ENCODE measurements at places on chromosomes 2 and 18.

- no peak for DNase-seq
These were observed 29.6 kb upstream of the MLPH start for GRCh38 chr2:237457388-237457941.

DNA sequence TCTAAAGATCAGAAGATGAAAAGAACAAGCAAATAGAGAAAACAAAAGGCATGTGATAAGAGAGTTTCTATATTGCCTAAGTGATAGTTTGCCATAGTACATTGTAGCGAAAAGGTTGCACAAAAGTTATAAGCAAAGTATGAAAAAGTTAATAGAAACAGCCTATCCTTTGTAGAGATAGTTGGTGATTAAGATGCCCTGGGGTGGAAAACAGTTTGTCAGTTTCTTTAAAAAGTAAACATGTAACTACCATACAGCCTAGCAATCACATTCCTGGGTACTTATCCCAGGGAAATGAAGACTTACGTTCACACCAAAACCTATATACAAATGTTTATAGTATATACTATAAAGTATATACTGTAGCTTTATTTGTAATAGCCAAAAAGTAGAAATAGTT, 16.9 kb upstream of the DAPL1 start:
- no peak for DNase-seq

- no peak for DNase-seq
These were observed 1.9 kb downstream of the OTX1 start for GRCh38 chr2:63052411-63053080.

- no peak for DNase-seq
These were observed 8.1 kb downstream of the WDR43 start for GRCh38 chr2:28902584-28902983.

DNA sequence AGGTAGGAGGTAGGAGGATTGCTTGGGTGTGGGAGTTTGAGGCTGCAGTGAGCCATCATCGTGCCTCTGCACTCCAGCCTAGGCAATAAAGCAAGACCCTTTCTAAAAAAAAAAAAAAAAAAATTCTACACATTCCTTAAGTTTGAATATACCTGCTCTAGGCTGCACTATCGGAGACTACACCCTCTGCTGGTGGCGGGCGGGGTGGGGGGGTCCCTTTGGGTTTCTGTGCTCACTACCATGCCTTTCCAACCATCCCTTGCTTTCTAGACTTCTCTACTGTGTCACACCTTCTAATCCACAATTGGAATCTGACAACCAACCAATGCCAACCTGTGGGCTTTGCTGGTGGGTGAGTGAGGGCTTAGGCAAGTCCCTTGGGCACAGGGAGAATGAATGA, 34.7 kb upstream of the FAM136A start:
- no peak for DNase-seq

DNA sequence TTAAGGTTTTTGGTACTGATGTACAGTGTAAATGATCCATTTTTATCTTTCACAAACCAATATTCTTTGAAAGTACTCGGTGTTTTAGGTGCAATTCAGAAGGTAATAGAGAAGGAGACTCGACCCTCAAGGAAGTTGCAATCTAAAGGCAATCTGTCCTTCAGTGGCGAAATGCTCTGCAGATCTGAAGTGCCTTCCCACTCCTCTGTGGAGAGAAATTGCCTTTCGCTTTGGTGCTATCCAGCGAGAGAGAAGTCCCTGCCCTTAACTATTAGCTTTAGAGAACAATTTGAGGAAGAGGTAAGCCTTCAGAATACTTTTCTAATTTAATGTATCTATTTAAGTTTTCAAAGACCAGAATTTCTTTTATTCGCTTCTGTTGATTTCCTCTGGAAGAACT, 371.8 kb upstream of the FANCL start:
- DNase-seq, result no peak

DNA sequence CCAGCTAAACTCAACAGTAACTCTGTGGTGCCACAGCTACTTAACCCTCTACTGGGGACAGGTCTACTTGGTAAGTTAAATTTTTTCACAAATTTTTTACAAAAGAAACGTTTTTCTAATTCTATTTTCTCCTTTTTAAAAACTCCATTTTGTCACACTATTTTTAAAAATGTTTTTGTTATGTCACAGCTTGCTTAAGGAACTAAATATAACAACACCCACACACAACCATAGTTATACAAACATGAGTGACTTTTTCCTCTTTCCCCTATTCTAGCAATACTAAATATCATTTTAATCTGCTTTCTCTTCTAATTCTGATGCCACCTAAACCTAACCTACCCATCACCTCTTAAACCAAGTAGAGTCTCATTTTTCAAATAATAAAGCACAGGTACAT, 160.5 kb upstream of the EPC2 start:
- no peak for DNase-seq

- DNase-seq, result peak; percentile 19
These were observed 47.1 kb downstream of the SPTBN1 start for GRCh38 chr2:54503192-54503591.

- peak; percentile 67 for DNase-seq
These were observed 118.0 kb upstream of the MSTN start for GRCh38 chr2:190180313-190181122.

DNA sequence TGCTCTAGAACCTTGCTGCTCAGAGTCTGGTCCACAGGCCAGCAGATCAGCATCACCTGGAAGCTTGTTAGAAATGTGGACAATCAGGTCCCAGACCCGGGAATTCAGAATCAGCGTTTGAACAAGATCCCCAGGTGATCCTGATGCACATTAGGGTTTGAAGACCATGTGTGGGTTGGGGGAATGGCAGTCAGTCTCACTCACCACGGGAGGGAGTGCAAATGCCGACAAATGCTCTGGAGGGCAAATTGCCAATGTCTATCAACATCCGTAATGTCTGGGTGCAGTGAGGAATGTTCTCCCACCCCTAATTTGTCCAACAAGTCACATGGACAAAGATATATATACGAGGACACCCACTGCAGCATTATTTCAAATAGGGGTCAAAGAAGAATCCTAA, 34.5 kb downstream of the INPP5D start:
- no peak for DNase-seq
